ENCODE measurements at places on chromosomes 13 and 19. TPM values are rescaled to one million over a fixed set of nuclear protein-coding genes. Genes with fewer than 3 reads are reported as not detected.

ICAM5 gene
- 2.5 TPM for total RNA-seq

BEST2 gene
- total RNA-seq = not detected

LSM4 gene
- 124 TPM for total RNA-seq

EXOC3L2 gene
- total RNA-seq = not detected

MISP gene
- not detected for total RNA-seq

ALOX5AP gene
- not detected for total RNA-seq

CLEC17A gene
- not detected for total RNA-seq

CEACAM7 gene
- not detected for total RNA-seq

KCNN4 gene
- 0.83 TPM for total RNA-seq

SGCG gene
- total RNA-seq = 1.5 TPM

VSTM2B gene
- total RNA-seq = not detected

ERICH6B gene
- not detected for total RNA-seq

ZFP82 gene
- 8.5 TPM for total RNA-seq

ZNF534 gene
- total RNA-seq = 0.17 TPM

ZNF835 gene
- 3.6 TPM for total RNA-seq

CEACAM4 gene
- not detected for total RNA-seq

COL5A3 gene
- total RNA-seq = 0.77 TPM

ETV2 gene
- total RNA-seq = 0.51 TPM

FPR2 gene
- total RNA-seq = not detected

PRR20E gene
- total RNA-seq = not detected

IGFL3 gene
- not detected for total RNA-seq

OXGR1 gene
- not detected for total RNA-seq

HIPK4 gene
- total RNA-seq = 0.17 TPM

ZNF728 gene
- total RNA-seq = 1.8 TPM

CKM gene
- not detected for total RNA-seq

FXYD1 gene
- total RNA-seq = 4.5 TPM

TMC4 gene
- 0.26 TPM for total RNA-seq

URAD gene
- total RNA-seq = not detected

MEF2B gene
- total RNA-seq = under 0.01 TPM

TINCR gene
- total RNA-seq = 0.17 TPM

FLT1 gene
- 1.3 TPM for total RNA-seq

KRTDAP gene
- not detected for total RNA-seq

F7 gene
- under 0.01 TPM for total RNA-seq

ONECUT3 gene
- total RNA-seq = not detected
